ENCODE measurements at places on chromosomes 1 and 21.
A peak's percentile ranks its signal among the peaks of the same experiment; 100 is the strongest.

- no peak for DNase-seq
These were observed 44.0 kb downstream of the ODF2L start for GRCh38 chr1:86352086-86352485.

DNA sequence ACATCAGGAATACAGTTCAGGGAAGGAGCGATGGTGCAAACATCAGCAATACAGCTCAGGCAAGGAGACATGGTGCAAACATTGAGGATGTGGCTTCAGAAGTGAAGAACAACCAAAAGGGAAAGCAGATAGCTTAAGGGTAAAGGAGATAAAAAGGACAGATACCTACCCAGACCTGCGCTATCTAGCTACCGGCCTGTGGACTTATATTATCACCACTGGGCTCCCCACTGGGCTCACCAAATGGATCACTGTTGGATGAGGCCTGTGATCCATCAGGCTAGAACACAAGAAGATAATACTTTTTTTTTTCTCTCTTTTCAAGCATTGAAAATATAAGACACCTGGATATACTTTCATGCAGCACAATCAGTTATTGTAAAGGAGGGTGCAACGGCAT is 44.7 kb upstream of the C8B start:
- DNase-seq, result no peak

DNA sequence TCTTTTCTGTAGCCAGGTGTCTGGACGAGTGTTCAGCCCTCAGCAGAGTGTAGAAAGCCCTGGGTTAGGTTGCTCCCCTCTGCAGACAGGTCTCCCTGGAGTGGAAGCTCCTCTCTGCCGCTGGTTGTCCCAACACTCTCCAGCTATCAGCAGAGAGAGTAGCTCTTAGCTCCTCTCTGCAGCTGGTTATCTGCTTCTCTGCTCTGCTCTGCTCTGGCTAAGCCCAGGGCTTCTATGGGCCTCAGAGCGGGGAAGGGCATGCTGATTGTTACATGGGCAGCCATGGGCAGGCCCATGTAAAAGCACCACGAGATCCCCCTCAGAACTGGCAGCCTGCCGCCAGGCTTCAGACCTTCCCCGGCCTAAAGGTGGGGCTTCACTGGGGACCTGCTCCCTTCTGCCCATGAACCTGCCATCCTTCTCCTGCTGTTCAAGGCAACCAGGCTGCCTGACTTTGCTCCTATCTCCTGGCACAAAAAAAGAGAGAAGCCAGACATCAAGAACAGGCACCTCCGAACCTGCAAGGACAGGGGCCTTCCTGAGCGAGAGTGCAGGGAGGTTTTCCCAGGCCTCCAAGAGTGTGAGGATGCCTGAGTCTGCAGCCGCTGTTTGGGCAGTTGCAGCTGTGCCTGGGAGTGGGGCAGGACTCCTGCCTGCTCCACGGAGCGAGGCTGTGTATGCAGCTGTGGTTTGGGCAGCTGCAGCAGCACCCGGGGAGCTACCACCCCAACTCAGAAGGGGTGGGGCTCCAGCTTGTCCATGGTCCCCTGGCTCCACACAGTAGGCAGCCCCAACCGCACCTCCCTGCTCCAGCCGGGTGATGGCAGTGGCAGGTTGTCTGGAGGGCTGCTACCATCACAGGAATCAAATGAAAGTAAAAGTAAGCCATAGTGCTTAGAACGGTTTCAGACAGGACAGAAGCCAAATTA is 973.7 kb downstream of the LTN1 start:
- DNase-seq, result peak; percentile 70

GRCh38 chr1:100164216-100164615 is 13.8 kb downstream of the LRRC39 start:
- DNase-seq, result no peak

- DNase-seq, result no peak
These were observed 46.5 kb downstream of the MORN1 start for GRCh38 chr1:2344744-2345296.

- no peak for DNase-seq
These were observed 34.4 kb upstream of the COP1 start for GRCh38 chr1:176241385-176242015.

DNA sequence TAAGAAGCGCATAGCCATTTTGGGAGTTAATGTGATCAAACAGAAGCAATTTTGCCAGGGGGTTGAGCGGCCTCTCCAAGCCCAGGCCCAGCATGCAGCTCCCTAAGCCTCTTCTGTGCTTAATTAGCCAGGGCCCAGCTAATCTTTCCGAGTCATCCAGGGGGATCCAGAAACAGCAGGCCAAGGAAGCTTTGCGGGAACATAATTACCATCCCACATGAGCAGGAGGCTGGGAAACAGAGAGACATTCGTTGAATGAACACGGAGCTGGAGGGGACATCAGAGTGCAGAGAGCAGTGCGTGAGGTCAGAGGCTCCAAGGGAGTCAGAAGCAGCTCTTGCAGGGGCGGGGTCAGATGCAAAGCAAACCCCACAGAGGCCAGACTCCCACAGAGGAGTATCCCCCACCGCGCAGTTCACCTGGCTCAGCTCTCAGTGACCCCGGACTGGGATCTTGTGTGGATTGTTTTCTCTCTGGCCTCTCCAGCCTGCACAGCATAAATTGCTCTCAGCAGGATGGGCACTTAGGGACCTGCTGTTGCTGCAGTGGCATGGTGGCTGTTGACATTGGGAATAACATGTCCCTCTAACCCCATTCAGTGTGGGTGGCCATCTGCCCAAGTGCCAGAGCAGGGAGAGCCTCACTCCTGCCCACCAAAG is 657.4 kb downstream of the AJAP1 start:
- no peak for DNase-seq

DNA sequence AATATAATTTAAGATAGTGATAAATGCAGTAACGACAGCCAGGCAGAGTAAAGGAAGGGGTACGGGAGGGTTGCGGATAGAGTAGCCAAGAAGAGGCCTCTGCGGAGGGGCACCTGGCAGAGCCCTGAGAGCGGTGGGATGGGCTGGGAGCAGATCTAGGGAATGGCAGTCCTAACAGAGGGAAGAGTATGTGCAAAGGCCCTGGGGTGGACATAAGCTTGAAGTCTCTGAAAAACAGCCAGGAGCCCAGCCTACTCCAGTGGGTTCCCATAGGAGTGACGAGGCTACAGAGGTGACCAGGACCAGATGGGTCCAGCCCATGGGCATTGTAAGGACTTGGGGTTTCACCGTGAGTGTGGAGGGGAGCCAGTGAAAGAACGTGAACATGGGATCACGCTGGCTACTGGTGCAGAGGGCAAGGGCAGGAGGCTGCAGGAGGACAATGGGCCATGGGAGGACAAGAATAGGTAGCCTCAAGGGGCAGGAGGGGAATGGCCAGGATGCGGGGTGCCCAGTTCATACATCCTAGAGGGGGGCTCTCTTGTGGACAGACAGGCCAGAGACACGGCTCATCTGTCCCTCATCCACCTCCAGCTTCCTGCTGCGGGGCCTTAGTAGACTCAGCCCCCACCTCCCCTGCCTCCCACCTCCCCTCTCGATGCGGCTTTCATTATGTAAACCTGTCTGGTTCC is 185.7 kb upstream of the VAMP3 start:
- no peak for DNase-seq

- DNase-seq, result no peak
These were observed 243.0 kb downstream of the SIPA1L2 start for GRCh38 chr1:232386721-232387510.

GRCh38 chr1:234597894-234598293 is 12.1 kb downstream of the IRF2BP2 start:
- DNase-seq, result peak; percentile 88

GRCh38 chr1:155073377-155074242 is 5.0 kb upstream of the EFNA3 start:
- no peak for DNase-seq

DNA sequence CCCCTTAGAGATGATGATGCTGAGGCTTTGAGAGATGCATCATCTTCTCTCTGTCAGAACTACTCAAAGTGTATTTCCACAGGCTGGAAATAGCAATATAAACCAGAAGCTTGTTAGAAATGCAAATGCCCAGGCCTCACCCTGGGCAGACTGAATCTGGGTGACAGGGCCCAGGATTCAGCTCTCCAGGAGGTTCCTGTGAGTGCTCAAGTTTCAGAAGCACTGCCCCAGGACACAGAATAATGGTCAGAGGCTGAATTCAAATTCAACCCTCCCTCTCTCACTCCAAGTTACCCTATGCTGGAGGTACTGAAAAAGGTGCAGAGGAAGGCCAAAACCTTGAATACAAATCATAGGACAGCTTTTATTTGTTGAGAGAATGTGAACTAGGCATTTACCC is 98.5 kb upstream of the NGF start:
- DNase-seq, result no peak

- DNase-seq, result peak; percentile 87
These were observed 4.6 kb downstream of the RCC1 start for GRCh38 chr1:28510273-28510969.

GRCh38 chr1:205751036-205751651 is 1.2 kb upstream of the NUCKS1 start:
- peak; percentile 33 for DNase-seq

DNA sequence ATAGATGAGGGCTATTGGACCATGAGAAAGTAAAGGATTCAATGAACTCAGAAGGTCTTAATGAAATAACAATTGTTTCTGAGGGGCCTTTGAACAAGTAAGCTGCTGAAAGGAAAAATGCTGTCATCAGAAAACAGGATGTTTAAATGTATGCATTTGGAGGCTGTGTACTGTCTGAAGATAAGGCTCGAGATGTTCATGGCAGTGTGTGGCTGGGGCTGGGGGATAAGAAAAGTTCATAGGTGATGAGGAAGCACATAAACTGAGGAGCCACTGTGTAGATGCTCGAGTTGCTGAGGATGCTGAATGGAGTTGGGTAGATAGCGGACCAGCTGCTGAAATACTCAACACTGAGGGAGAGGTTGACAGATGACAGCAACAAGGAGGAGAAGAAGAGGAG is 17.8 kb downstream of the THEM4 start:
- no peak for DNase-seq

DNA sequence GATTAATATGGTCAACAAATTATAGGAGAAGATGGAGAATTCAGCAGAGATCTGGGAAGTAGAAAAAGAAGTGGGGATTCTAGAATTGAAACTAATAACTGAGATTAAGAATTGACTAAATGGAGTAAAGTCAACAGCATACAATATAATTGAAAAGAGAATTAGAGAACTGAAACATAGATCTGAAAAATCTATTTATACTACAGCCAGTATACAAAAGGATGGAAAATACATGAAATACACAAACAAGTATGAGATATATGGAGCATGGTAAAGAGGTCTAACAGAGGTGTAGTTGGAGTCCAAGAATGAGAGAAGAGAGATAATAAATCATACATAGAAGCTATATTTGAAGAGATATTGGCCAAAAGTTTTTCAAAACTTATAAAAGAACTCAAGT is 235.2 kb downstream of the FGGY start:
- no peak for DNase-seq

GRCh38 chr1:161930064-161930463 is 93.6 kb downstream of the OLFML2B start:
- DNase-seq, result no peak

DNA sequence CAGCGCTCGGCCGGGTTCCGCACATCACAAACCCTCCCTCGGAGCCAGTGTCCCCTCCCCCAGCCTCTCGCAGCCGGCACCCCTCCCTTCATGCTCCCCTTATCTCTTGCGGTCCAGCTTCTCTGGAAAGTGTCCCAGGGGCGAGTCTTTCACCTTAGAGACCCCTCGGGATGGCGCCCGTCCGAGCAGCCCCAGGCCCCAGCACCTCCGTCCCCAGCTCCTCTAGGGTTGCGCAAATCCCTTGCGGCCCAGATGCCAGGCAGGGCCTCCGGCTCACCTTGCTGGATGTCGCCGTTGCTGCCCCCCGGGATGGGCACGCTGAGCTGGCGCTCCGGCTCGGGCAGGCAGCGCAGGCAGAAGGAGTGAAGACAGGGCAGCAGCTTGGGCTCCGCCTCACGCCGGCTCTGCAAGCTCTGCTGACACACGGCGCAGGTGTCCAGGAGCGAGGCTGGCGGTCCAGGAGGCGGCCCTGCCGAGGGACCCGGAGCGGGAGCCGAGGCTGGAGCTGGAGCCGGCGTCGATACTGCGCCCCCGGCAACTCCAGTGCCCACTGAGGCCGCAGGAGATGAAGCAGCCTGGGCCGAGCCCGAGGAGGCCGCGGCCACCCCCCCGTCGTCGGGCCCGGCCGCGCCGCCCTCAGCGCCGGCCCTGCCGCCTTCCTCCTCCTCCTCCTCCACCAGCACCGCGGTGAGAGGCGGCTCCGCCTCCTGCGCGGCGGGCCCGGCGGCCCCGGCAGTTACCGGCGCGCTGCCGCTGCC is 550 bp downstream of the TRIM33 start:
- peak; percentile 72 for DNase-seq

DNA sequence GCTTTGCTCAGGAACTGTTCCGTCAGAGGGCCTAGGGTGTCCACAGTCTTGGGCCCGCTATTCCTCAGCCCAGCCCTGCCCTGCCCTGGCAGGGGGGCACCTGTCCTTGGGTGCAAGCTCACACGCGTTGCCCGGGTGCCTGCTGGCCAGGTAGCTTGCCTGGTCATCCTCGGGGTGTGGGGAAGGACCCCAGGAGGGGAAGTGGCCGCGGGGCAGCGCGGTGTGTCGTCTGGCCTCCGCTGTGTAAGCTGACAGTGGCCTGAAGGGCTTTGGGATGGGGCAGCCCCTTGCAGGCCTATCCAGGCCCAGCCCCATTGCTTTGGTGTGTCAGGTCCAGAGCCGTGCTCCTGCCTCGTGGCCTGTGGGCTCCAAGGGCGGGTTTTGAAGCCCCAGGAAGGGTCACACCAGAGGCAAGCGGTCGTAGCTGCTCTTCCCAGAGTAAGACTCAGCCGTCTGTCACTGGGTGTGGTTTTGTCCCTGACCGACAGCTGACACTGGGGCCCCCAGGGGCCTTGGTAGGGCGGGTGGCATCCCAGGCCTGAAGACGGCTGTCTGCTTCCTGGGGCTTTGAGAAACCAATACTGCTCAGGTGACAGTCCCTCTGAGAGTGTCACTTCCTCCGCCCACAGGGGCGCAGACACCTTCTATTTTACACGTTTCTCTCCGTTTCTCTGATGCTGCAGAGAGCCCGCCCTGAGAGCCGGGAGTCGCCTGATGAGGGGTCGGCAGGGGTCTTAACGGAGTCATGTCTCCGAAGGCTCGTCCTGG is 72.1 kb downstream of the SKI start:
- DNase-seq, result peak; percentile 70

DNA sequence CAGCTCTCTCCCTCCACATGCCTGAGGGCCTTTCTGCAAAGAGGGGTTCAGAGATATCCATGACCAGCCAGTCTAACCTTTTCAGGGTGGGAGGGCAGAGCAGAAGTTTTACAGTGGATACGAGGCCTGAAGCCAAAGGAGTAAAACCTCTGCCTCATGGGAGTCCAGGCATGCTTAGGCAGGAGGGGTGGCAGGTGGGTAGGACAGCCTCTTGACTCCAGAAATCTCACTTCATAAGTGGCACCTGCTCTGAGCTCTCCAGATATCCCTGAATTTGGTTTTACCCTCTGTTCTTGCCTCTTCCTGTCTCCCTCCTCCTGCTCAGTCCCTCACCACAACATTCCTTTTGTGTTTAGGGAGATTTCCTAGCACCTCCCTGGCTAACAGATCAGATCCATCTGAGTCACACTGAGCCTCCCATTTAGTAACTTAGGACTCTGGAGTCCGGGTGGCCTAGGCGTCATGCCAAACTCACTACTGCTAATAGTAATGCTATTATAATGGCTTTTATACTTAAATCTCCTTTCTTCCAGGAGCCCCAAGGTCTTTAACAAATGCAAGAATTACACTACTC is 201.0 kb downstream of the HS2ST1 start:
- DNase-seq, result no peak

- DNase-seq, result no peak
These were observed 22.8 kb downstream of the IFI44 start for GRCh38 chr1:78672428-78672827.
